ENCODE measurements at places on chromosomes 12 and 14. TPM values are rescaled to one million over a fixed set of nuclear protein-coding genes. Genes with fewer than 3 reads are reported as not detected.

GRCh38 chr12:119088685-119089379 lies 89.9 kb upstream of the HSPB8 start:
- no peak for DNase-seq

The HOXC5 gene
- not detected for total RNA-seq

DNA sequence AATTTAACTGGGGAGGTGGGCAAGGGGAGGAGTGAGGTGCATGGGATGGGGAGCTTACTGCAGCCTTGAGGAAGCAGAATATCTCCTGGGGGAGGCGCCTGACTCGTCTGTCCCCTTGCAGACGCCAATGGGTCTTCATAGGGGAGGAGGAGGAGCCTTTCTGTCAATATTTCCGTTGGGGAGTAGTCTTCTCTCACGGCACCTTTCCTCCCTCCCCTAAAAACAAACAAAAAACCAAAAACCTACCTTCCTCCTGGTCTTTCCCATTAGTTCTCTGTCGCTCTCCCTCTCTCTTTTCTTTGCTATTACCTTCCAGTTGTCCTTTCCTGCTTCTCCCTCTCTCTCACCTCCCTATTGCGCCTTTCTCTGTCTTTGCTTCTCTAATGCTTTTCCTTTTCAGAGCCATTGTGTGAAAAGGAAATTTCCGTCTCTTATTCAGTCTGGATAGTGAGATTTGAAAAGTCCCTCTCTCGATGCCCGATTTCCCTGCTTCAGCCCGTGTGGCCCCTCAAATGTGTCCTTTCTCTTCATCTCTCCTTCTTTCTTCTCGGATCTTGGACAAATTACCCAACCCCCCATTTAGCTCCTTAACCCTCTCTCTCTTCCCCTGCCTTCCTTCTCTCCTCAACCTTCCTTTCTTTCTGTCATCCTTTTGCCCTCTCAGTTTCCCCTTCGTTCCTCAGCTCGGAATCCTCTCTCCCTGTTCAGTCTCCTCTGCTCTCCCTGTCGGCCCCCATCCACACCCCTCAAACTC lies 5.9 kb downstream of the GPR84 start:
- no peak for DNase-seq

The HELB gene
- total RNA-seq, result 3.3 TPM

- DNase-seq, result no peak
Measured at GRCh38 chr14:55417955-55418354, 6.3 kb upstream of the ATG14 start.

The FLVCR2 gene
- 2.9 TPM for total RNA-seq
